ENCODE measurements at places on chromosomes 16 and 17. TPM values are rescaled to one million over a fixed set of nuclear protein-coding genes. Genes with fewer than 3 reads are reported as not detected.

The SLC52A1 gene
- 0.28 TPM for total RNA-seq

The GOSR1 gene
- total RNA-seq, result 43.7 TPM

The PKMYT1 gene
- 105 TPM for total RNA-seq

The SLC13A2 gene
- total RNA-seq, result not detected

The C16orf89 gene
- not detected for total RNA-seq

The DNASE1L2 gene
- total RNA-seq, result 7.3 TPM

GRCh38 chr17:68954146-68954896, 871 bp downstream of the ABCA8 start:
- no peak for DNase-seq

- DNase-seq, result no peak
Measured at GRCh38 chr17:5667871-5668270, 83.6 kb upstream of the NLRP1 start.

- DNase-seq, result no peak
Measured at GRCh38 chr16:20866801-20867200, 33.4 kb downstream of the DCUN1D3 start.

DNA sequence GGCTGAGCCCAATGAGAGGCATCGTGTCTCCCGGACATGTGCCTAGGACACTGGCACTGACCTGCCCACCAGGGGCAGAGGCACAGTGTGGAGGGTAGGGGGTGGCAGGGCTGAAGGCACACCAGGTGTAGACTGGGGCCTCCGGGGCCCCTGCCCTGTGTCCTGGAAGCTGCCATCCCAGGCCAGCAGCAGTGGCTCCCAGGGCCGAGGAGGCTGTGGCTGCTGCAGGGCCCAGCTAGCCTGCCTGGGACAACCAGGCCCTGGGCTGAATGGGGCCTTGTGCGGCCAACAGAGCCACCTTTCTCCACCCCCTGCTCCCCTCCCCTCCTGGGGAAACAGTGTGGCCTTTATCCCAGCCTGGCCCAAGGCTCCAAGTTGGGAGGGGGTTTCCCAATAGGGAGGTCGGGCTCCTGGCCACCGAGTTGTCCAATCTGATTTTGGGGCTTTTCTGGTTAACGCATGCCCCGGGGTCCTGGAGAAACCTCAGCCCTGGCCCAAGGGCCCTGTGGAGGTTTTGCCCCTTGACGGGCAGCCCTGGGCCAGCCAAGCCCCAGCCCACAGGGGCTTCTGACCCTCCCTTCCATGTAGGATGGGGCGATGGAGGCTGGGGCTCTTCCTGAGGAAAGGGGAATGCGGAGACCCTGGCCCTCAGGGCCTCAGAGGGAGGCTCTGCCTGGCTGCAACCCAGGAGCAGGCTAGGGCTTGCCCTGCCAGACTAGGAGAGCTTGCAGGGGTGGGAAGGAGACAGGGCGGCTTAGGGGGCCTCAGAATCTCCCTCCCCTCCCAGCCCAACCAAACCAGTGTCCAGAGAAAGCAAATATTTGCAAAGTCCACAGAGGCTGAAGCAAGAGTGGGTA, 4.2 kb downstream of the MTSS2 start:
- DNase-seq, result no peak

DNA sequence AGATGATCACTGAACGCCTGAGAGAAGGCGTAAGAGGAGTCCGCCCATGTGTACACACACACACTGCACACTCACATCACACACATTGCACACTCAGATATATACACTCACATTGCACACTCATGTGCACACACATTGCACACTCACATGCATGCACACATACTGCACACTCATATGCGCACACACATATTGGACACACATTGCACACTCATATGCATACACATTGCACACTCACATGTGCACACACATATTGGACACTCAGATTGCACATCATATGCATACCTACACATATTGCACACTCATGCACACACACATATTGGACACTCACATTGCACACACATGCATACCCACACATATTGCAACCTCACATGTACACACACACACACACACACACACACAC, 163.2 kb downstream of the WSCD1 start:
- no peak for DNase-seq

DNA sequence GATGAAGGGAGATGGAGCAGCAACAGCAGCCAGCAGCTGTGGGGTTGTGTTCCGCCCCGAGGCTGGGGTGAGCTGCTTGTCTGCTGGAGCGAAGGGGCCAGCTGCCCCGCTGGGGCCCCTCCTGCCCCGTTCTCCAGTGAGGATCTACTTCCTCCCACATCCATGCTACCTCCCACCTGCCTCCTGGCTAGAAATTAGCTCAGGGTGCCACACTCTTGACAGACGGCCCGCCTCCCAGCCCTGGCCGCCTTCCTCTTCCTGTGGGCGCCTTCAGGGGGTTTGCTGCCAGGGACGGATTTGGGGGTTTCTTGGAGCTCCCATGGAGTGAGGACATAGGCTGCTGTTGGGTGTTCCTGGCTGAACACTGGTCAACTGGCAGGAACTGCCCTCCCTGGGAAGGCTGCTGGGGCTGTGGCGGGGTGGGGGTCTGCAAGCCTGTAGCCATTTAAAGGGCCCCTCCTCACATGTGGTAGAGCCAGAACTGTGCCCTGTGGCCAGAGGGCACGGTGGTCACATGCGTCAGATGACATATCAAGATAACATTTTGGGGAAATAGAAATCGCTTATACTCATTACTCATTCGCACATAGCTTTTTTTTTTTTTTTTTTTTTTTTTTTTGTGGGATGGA, 13.1 kb downstream of the TBC1D24 start:
- DNase-seq, result no peak

DNA sequence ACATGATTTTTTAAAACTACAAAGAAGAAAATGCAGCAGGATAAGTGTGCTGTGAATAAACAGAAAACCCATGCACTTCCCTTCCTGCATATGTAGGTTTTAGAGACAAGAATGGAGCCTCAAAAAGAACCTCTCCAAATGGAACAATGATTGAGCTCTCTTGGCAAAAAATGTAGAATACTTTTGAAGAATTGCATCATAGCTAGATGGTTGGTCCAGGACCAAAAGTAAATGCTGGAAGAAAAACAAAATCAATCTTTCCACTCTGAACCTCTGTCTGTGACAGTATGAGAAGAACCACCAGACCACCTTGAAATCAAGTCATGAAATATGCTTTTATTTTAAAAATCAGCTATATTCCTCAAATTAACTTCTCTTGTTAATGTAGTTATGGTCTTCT, 17.5 kb downstream of the HELZ start:
- no peak for DNase-seq

GRCh38 chr16:15775663-15776304, 81.0 kb downstream of the MYH11 start:
- DNase-seq, result no peak

- no peak for DNase-seq
Measured at GRCh38 chr16:239948-240277, 5.3 kb downstream of the FAM234A start.

- DNase-seq, result no peak
Measured at GRCh38 chr17:10120749-10121148, 77.7 kb downstream of the GAS7 start.

GRCh38 chr16:4176906-4177417, 60.7 kb upstream of the ADCY9 start:
- DNase-seq, result peak; percentile 65

DNA sequence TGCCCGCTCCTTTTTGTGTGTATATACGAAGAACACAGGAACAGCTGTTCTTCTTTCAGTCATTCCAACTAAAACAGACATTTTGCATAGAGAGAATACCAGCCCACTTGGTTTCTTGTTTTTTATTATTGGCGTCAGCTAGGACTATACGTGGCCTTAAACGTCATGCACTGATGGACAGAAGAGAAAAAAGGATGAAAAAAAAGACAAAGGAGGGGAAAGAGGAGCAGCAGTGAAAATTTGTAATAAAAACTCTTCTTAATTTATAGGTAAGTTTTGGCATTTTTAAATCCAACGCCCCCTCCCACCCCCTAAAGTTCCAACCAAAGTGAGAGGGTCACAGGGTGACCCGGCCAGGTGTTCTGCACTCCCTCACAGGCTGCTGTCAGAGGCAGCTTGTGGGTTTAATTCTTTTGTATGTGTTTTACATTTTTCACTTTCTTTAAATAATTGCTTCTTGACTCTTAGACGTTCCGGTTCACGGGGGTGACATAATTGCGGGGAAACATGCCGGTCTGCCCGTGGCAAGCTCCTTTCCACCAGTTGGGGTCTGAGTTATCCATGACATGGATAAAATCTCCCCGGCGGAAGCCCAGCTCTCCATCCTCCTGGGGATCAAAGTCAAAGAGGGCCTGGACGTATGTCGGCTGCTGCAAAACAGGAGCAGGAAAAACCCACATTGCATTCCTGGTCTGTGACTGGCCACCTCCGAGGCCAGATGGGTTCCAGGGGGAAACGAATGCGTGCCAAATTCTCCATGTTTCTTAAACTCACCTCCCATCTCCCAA, 30.9 kb upstream of the SLC25A19 start:
- no peak for DNase-seq

- DNase-seq, result no peak
Measured at GRCh38 chr16:80081846-80082245, 458.9 kb upstream of the DYNLRB2 start.

- DNase-seq, result no peak
Measured at GRCh38 chr16:78460428-78460827, 361.0 kb downstream of the WWOX start.

DNA sequence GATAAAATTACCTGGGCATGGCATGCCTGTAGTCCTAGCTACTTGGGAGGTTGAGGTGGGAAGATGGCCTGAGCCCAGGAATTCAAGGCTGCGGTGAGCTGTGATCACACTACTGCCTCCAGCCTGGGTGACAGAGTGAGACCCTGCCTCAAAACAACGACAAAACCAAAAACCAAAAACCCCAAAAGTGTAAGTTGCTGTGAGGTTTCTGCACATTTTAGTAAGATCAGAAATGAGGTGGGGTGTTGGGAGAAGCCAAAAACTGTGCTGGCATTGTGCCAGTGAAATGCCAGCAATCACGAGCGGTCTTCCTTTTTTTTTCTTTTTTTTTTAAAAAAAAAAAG, 114.6 kb downstream of the PITPNC1 start:
- no peak for DNase-seq

DNA sequence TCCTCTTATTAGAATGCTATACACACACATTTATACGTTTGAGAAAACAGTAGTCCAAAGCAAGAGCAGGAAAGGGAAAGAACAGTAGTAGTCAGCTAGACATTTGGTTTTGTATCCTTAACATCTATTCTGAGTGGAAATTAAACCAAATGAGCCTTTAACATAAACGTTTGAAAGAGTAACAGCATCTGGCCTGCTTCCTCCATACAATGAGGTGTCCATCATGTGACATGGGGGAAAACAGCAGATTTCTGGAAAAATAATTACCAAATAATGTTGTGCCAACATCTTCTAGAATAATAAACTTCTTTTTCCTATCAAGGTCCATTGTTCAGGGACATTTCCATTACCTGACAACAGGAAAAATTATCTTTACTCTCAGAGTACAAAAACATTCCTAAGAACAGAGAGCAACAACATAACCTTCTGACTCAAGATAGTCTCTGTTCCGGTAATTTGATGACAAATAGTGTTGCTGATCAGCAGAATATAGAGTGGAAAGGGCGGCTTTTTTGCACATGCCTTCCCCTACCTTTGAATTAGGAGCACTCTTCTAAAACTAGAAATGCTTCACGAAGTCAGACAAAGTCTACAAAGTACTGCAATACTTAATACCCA, 20.2 kb downstream of the CYTH1 start:
- DNase-seq, result no peak

DNA sequence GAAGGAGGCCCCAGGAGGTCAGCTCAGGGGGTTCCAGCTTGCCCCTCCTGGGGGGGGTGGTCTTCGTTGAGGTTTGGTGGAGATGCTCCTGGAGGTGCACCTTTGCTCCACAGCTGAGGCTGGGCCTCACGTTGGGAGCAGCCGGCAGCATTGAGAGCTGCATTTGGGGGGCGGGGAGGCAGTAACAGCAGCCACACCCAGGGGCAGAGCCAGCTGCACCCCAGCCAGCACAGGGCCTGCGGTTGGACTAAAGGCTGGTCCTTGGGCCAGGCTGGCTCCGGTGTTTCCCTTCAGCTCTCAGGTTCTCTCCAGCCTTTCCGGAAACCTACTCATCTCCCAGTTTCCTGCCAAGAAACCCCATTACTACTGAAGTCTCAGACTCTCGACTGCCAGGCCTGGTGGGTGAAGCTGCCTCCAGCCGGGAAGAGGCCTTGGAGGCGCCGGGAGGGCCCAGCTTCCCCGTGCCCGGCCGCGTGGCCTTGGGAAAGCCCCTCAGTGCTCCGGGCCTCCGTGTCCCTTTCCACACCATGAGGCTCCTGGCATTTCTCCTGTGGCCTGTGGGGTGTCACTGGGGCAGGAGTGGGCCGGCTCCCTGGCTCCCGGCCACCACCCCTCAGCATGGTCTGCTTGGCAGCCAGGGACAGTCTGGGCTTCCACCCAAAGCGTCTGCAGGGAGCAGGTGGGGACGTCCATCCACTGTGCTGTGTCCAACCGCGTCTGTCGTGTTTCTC, 14.0 kb upstream of the BAIAP2 start:
- DNase-seq, result no peak

Data from PC-9 (cell line).